ENCODE measurements at places on chromosomes 4 and X. TPM values are rescaled to one million over a fixed set of nuclear protein-coding genes. Genes with fewer than 3 reads are reported as not detected.

The TRPC3 gene
- not detected for polyA plus RNA-seq

The RHOXF2 gene
- polyA plus RNA-seq = not detected

The MAP7D2 gene
- polyA plus RNA-seq = 0.31 TPM

The MAGEB16 gene
- polyA plus RNA-seq = not detected

Measured in aorta (tissue), 5 donors.